ENCODE measurements at places on chromosomes 3 and 15.

DNA sequence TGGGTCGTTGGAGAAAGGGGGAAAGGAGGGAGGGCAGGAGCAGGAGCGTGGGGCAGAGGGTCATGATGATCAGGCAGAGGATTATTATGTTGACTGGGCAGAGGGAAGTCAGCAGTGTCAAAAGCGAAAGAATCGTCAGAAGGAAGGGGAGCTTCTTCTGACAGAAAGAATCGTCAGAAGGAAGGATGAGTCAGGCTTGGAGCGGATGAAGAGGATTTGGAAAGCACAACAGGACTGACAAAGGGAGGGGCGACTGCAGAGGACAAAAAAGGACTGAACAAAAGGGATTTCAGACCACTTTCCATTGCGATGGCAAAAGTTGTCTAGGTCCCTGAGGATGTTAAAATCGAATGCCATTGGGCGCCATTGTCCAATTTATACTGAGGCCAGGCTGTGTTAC, 1053.5 kb downstream of the SI start:
- DNase-seq: no peak

GRCh38 chr3:193782747-193783146, 189.7 kb downstream of the OPA1 start:
- no peak for DNase-seq

DNA sequence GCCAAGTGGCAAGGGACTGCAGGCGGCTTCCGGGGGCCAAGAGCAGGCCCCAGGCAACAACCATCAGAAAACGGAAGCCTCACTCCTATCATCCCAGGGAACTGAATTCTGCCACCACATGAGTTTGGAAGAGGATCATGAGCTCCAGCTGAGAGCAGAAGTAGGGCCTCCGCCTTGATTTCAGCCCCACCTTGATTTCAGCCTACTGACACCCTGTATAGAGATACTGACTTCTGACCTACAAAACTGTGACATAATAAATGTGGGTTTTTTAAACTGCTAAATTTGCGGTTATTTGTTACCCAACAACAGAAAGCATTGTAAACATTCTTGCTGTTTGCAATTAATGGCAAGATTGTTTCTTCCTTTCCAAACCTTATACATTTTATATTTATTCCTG, 21.6 kb upstream of the RARRES1 start:
- no peak for DNase-seq

- peak; percentile 67 for DNase-seq
Measured at GRCh38 chr15:77519540-77519939, 98.9 kb downstream of the HMG20A start.

DNA sequence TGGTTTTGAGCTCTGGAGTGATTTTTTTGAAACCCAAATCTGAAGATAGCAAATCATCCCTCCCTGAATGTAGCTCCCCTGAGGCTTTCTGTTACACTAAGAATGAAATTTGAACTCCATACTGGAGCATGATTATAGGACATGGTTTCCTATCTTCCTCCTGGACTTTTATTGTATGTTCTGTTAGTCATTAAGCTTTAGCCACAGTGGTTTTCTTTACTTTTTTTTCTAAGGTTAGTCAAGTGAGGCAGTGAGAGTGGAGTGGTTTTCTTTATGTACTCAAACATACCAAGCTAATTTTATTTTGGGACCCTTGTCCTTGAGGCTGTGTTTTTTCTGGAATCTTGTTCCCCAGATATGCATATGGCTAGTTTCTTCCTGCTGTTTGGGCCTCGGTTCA, 55.2 kb upstream of the FRMD4B start:
- DNase-seq: no peak

DNA sequence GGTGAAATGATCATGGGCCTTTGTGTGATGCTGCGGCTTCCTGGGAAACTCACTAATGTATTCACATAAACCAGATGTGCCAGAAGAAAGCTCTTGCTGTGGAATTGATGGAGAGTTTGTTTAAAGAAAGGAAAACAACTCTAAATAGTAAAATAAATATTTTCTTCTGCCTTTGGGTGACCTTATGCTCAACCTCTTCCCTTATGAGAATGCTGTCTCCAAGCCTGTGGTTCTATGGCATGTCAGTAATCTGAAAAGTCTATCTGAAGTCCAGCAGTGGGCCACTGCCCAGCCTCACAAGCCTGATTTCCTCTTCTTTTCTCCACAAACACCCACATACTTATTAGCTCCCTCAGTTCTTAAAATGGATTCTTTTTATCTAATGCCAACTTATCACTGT, 49.9 kb upstream of the PHLDB2 start:
- peak; percentile 75 for DNase-seq

All from fibroblast of gingiva (primary cell).